ENCODE measurements at places on chromosomes 13 and 19.

DNA sequence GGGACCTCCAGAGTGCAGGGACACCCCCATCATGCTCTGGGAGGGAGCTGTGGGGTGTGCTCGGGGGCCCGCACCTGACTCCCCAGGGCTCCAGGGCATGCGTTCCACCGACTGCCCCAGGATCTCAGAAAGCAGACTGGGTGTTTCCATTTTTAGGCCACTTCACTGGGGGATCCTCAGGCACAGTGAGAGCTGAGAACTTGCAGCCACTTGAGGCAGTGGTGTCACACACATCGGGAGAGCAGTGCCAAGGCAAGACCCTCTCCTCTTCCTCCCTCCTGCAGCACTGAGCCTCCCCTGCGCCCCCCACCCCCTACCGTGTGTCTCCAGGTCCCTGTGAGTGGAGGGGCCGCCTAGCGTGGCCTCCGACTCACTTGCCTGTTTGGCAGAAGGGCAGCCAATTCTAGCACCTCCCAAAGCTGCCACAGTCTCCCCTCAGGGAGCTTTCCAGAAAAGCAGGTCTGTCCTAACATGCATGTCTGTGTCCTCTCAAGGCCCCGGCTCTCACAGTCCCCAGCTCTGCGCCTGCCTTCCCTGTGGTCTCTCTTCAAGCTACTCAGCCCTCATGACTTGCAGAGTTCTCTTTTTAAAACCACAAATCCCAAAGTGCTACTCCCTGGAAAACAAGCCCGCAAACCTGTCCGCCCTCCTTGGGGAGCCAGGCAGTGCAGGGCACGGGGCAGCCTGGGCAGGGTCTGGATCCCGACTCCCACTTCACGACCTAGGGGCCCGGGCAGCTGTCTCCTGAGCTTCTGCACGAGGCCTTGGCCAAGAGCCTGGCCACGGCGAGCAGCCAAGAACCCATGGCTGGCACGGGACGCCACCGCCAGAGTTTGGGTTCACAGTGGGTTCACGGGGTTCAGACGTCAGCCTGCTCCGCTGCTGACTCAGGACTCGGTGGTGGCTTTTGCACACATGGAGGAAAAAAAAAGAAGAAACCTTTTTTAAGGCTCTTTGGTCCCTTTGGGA, 94.1 kb downstream of the STK24 start:
- DNase-seq, result peak; percentile 52

- no peak for DNase-seq
These were observed 102.6 kb downstream of the DOCK9 start for GRCh38 chr13:98875146-98875729.

- no peak for DNase-seq
These were observed 16.6 kb upstream of the TNFSF14 start for GRCh38 chr19:6686628-6686975.

- no peak for DNase-seq
These were observed 784.1 kb downstream of the UQCRFS1 start for GRCh38 chr19:28428663-28429348.

GRCh38 chr13:109274188-109274821, 512.1 kb downstream of the IRS2 start:
- no peak for DNase-seq

DNA sequence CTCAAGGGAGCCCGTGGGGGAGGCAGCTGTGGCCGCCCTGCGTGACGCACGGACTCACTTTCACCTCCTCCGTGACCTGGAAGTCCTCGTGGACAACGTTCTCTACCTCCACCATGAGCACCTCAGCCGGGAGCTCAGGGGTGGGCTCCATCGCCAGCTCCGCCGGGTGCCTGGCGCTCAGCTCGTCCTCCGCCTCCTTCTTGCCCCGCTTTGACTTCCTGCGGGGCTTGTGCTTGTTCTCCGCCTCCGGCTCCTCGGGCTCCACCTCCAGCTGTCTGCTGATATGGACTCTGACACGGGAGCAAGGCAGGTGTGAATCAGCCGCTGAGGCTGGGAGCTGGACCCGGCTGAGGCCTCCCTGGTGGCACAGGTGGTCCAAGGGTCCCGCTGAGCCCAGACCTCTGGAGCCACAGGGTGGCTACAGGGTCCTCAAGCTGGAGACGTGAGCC, 8.2 kb downstream of the LONP1 start:
- no peak for DNase-seq

GRCh38 chr13:114099191-114099590, 33.2 kb downstream of the RASA3 start:
- peak; percentile 84 for DNase-seq

- DNase-seq, result no peak
These were observed 4.0 kb downstream of the KLK14 start for GRCh38 chr19:51078731-51079130.

GRCh38 chr13:110944121-110944967, 29.5 kb upstream of the ANKRD10 start:
- peak; percentile 16 for DNase-seq

GRCh38 chr13:100838387-100838786, 163.8 kb upstream of the TMTC4 start:
- DNase-seq, result no peak

DNA sequence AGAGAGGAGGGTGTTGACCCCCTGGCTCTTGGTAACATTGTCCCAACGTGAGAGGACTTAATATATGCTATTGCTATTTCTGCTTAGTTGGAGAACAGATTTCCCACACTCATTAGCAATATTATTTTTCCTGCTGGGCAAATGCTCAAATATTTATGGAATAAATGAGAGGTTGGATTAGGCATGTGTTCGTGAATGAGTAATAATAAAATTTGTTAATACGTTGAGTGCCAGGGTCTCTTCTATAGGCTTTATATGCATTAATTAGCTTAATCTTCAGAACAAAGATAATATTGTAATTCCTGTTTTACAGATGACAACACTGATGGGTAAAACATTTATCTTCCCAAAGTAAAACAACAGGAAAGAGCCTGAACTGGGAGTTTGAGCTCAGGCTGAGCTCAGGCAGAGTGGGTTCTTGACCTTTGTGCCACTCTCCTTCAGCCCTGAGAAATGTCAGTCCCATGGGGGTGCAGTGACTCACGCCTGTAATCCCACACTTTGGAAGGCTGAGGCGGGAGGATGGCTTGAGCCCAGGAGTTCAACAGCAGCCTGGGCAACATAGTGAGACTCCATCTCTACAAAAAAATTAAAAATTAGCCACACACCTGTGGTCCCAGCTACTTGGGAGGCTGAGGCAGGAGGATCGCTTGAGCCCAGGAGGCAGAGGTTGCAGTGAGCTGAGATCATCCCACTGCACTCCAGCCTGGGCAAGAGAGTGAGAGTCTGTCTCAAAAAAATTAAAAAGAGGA, 1.2 kb downstream of the ZNF233 start:
- DNase-seq, result no peak

- peak; percentile 78 for DNase-seq
These were observed 71.0 kb downstream of the ZNF486 start for GRCh38 chr19:20237773-20238623.

DNA sequence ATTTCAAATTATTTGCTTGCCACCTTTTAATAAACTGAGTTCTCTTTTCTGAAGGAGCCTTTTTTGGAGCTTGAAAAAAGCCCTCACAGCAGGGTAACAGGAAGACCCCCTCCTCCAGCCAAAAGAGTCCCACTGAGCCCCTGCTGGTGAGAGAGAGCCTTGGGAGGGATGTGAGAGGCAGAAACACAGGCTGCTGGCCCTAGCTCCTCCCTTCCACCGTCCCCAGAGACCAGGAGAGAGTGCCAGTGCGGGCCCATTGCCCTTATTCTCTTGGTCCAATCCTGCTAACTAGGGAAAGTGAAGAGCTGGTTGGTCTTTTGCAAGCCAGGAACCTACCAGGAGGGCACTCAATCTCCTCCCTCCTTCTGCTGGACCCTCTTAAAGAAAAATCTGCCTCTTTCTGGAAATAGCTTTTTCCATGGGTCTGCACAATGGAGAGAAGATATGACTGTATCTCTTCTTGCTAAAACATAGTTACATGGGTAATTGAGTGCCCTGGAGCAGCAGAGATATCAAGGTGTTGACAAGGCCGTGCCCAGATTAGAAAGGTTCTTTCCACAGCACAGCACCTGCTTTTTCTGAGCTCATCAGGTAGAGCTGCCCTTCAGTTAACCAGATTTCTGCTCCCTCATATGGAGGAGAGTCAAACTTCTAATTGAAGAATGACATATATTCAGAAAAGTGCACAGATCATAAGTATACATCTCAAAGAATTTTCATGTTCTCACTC, 113.9 kb downstream of the LRCH1 start:
- no peak for DNase-seq

- no peak for DNase-seq
These were observed 148.9 kb downstream of the USP12 start for GRCh38 chr13:27022571-27023311.

- DNase-seq, result no peak
These were observed 767.7 kb downstream of the LIG4 start for GRCh38 chr13:107447591-107447990.

GRCh38 chr19:51398096-51398704, 7.8 kb upstream of the C19orf84 start:
- DNase-seq, result peak; percentile 63

DNA sequence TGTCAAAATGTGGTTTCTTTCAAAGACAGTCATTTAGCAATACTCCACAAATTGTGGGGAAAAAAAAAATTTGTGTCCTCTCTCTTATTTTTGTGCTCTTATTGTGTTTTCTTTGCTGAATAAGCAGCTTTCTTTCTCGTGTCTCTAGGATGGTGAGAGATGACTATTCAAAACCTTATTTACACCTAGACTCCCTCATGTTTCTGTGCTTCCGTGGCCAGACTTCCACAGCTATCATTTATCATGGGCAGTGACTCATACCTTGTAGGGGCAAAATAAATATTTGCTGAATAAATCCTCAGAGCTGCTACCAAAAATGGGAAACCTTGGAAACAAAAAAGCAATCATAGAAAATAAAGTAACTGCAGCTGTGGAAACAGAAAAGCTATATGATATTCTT, 204.9 kb upstream of the MIR17HG start:
- no peak for DNase-seq

DNA sequence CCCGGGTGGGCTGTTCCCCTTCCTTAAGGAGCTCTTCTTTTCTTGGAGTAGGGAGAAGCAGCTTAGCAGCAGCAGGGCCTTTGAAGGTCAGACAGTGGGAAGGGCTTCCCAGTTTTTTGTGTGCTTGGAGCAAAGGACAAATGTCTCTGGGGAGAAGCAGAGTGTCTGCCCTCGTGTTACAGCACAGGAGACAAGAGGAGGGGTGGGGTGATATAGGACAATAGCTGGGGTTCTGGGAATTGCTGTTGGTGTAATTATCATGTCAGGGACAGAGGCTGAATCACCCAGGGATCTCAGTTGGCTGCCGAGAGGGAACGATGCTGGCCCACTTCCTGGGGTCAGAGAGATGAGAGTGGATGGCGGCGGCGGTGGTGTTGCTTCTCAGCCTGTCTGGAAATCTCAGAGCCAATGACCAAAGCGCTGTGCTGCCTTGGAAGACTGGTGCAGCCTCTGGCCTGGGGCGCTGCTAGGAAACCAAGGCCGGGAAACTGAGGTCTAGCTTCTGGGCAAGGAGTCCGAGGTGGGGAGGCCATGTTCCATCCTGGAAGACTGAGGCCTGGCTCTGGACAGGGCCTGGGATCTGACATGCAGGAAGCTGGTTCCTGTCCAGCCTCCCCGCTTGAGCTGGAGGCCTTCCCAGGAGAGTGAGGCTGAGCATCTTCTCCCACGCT, 1.2 kb downstream of the INAFM1 start:
- no peak for DNase-seq

GRCh38 chr13:30112602-30113435, 194.5 kb downstream of the KATNAL1 start:
- DNase-seq, result peak; percentile 87

DNA sequence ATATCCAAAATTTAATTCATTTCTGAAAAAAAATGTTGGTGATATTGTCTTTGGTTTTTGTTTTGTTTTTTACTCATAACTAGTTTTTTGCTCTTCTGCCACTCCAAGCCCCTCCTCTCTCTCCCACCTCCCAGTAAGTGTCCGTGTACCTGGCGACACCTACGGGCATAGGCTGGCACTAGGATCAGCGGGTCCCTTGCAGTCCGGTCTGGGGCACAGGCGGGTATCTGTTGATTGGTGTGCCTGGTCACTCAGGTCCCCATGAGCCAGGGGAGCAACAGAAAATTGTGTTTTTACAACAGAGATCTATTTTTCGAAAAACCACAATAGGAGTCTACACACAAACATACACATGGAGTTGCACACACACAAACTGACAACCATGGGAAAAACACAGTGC, 104.8 kb downstream of the ZIC5 start:
- no peak for DNase-seq

- no peak for DNase-seq
These were observed 340.9 kb downstream of the LIG4 start for GRCh38 chr13:107874456-107874855.

GRCh38 chr19:7346488-7346971, 2.2 kb upstream of the ARHGEF18 start:
- DNase-seq, result no peak

DNA sequence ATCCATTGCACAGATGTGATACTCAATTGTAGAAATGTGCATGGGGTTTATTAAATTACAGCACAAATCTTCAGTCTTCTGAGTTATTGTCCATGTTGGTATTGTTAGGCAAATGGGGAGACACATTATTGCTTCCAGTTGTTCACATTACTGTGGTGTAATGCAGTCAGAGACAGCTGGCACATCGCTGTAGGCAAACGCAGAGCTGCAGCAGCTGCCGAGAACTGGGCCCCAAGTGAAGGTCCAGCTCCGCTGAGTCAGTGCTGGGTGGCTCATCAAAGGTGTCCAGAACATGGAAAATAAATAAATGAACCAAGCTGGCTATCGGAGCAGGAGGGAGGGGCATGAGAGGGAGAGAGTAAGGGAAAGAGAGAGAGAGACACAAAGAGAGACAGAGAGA, 299.1 kb upstream of the OBI1 start:
- DNase-seq, result no peak

DNA sequence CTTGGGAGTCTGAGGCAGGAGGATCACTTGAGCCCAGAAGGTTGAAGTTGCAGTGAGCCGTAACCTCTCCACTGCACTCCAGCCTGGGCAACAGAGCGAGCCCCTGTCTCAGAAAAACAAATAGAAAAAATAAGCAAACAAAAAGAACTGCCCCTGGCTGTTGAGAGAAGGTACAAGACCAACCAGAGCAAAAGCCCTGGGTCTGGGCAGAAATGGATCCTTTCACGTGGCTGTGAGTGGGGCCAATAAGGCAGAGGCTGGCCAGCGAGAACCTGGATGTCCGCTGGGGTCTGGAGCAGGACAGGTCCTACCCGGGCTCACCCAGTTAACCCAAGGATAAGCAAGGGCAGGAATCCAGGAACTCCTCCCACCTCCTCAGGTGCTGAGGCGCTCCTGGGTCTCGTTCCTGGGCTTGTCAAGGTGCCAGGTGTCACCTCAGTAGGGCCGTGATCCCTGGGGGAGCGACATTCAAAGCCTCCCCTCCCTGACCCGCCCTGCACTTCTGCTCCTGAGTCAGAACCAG, 4.7 kb upstream of the SLC5A5 start:
- no peak for DNase-seq

- DNase-seq, result peak; percentile 73
These were observed at the start of gene PGPEP1 for GRCh38 chr19:18340190-18340989. Gene PGPEP1 (plus strand): TSS chr19:18340598. CDS start chr19:18340682, 84 bp downstream.

- DNase-seq, result peak; percentile 83
These were observed 17.4 kb downstream of the RUBCNL start for GRCh38 chr13:46369506-46370277.

- DNase-seq, result no peak
These were observed 1.7 kb upstream of the SHISA2 start for GRCh38 chr13:26053418-26053980.

GRCh38 chr19:48772503-48772953, 17.2 kb downstream of the FGF21 start:
- DNase-seq, result no peak

- DNase-seq, result no peak
These were observed at the start of gene BRSK1 for GRCh38 chr19:55283548-55284377. Gene BRSK1 (plus strand): TSS chr19:55283997. CDS start chr19:55284443, 446 bp downstream.
